ENCODE measurements at places on chromosomes 5 and 9. TPM values are rescaled to one million over a fixed set of nuclear protein-coding genes. Genes with fewer than 3 reads are reported as not detected.

The DHX29 gene
- total RNA-seq = 33.0 TPM

The CANX gene
- total RNA-seq = 351 TPM

The NIPAL4 gene
- total RNA-seq = under 0.01 TPM

The FGD3 gene
- total RNA-seq = not detected

The MLANA gene
- not detected for total RNA-seq

The KCNV2 gene
- total RNA-seq = not detected

The ACTBL2 gene
- total RNA-seq = 3.2 TPM

The LAMC3 gene
- 0.35 TPM for total RNA-seq

The CACFD1 gene
- total RNA-seq = 6.9 TPM

The FAM174A gene
- 9.7 TPM for total RNA-seq

The IRGM gene
- not detected for total RNA-seq

The GRM6 gene
- not detected for total RNA-seq

The FAM200C gene
- 2.6 TPM for total RNA-seq

The DAB2IP gene
- total RNA-seq = 10.7 TPM

The JAKMIP2 gene
- 5.2 TPM for total RNA-seq

The URM1 gene
- 45.3 TPM for total RNA-seq

The NINJ1 gene
- 84.5 TPM for total RNA-seq

The PCDHGB1 gene
- total RNA-seq = 0.35 TPM

The MEF2C gene
- 2.6 TPM for total RNA-seq

The CBY3 gene
- total RNA-seq = not detected

The BHMT2 gene
- 8.9 TPM for total RNA-seq

The GABBR2 gene
- total RNA-seq = 5.5 TPM

The CCL27 gene
- 0.58 TPM for total RNA-seq

The COL23A1 gene
- not detected for total RNA-seq

The TERT gene
- total RNA-seq = not detected

The OR13F1 gene
- not detected for total RNA-seq

The PDE6A gene
- total RNA-seq = not detected

The PCDHGA12 gene
- total RNA-seq = 15.6 TPM

The SEMA5A gene
- total RNA-seq = 5.8 TPM

The BTNL9 gene
- not detected for total RNA-seq

The GCNT1 gene
- total RNA-seq = 64.5 TPM

The STPG3 gene
- not detected for total RNA-seq

The FOXD1 gene
- total RNA-seq = 0.53 TPM

The TRIM14 gene
- 17.7 TPM for total RNA-seq

The SOX30 gene
- total RNA-seq = not detected

The GPR151 gene
- not detected for total RNA-seq
